ENCODE measurements at places on chromosomes 4 and X.

DNA sequence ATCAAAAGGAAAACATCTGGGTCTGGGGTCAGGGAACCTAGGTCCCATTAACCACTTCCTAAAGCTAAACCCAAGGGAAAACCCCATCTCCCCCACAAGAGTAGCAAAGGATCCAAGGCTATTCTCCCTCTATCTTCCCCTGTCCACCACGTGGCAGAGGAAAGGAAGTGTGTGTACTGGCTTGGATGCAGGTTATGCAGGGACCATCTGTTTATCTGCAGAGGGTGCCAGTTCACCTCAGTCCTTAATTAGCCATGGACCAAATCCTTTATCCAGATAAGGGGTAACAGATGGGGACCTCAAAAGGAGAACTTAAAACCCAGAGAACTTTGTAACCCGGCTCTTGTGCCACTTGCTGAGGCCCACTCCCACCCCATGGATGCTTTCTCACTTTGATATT is 135.3 kb downstream of the ZNF518B start:
- DNase-seq, result no peak

DNA sequence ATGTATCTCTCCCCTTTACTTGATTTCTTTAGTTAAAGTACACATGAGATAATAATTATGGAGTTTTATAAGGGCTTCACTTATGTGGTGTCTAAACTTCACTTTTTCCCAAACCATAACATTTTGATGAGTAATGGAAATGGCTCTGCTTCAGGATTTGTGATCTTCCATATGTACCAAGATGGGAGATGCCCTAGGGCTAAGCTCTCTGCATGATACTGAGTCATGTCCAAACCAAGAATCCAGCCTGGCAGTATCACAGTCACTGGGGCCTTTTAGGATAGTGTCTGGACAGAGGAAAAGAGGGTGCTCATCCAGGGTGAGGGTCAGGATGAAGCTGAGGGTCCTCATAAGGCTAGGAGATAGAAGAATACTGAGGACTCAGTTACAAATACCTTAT is 47.9 kb upstream of the PAGE3 start:
- no peak for DNase-seq

- no peak for DNase-seq
These were observed 965.9 kb downstream of the FSTL5 start for GRCh38 chr4:161197912-161198311.

- DNase-seq, result peak; percentile 60
These were observed 1.1 kb downstream of the HCFC1 start for GRCh38 chrX:153970357-153971123.

- no peak for DNase-seq
These were observed 14.9 kb upstream of the RRAGB start for GRCh38 chrX:55702671-55703070.

DNA sequence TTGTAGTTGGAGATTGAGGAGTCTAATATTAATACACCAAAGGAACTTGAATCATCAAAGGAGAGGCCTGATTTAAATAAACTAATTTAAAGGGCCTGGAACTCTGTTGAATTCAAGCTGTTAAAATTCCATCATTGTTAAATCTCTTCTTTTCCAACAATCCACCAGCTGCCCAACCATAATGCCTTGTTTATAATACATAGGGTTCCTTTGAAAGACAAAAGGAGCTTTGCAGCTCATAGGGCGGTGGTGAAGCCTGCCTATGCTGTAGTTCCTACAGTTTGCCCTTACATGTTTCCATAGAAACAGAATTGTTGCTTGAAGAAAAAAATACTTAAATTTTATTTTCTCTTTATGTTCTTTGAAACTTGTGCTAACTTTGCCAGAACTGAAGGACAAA is 102.8 kb downstream of the GLUD2 start:
- DNase-seq, result no peak

DNA sequence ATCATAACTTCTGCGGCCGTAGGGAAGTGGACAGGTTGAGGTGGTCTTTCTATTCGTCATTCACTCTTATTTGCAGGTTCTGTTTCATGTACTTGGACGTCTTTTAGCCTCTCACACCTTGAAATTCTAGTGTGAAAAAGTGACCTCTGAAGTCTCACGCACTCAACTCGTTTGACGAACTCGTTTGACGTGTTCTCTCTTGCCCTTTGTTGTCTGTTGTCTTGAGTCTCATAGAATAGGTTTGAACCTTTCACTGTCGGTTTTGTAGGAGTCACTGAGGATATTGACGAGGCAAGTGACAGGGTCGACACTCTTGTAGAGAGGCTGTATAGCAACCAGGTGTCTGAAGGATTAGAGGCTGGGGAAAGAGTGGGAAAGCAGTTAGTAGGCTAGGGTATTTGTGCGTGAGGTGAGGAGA is 1.1 kb upstream of the PGRMC2 start:
- no peak for DNase-seq

GRCh38 chr4:19399001-19399400 is 852.7 kb upstream of the SLIT2 start:
- no peak for DNase-seq

- DNase-seq, result peak; percentile 34
These were observed 378 bp upstream of the RPS6KA6 start for GRCh38 chrX:84188320-84188834.

GRCh38 chr4:40550948-40551462 is 78.7 kb downstream of the RBM47 start:
- peak; percentile 65 for DNase-seq

GRCh38 chr4:153467897-153468262 is 1.7 kb downstream of the TMEM131L start:
- no peak for DNase-seq

DNA sequence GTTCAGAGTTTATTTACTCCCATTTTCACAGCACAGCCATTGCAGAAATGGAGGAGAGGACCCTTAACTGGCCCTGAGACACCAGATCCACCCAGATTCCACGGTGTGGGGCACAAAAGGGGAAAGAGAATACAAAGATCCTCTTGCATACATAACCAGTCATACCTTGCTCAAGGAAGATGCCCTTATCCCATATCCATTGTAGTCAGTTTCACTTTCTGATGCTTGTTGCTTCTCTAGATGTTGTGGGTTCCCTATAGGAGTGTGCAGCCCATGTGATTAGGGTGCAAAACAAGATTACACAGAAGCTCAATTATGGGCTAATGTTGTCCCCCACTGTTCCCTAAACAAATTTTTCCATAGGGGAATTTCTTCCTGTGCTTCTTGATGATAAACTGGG is 1309.0 kb upstream of the PABPC4L start:
- DNase-seq, result no peak

- no peak for DNase-seq
These were observed 279.6 kb upstream of the EDA2R start for GRCh38 chrX:66918511-66918910.

- no peak for DNase-seq
These were observed 53.4 kb upstream of the ATP8A1 start for GRCh38 chr4:42710329-42710728.

- DNase-seq, result no peak
These were observed 89.4 kb downstream of the FMR1NB start for GRCh38 chrX:148070504-148070877.

GRCh38 chr4:100894339-100894870 is 376.6 kb upstream of the EMCN start:
- no peak for DNase-seq

- no peak for DNase-seq
These were observed 17.3 kb upstream of the RBM41 start for GRCh38 chrX:107135965-107136307.

- peak; percentile 18 for DNase-seq
These were observed 1.1 kb downstream of the SLIT2 start for GRCh38 chr4:20252656-20253282.

DNA sequence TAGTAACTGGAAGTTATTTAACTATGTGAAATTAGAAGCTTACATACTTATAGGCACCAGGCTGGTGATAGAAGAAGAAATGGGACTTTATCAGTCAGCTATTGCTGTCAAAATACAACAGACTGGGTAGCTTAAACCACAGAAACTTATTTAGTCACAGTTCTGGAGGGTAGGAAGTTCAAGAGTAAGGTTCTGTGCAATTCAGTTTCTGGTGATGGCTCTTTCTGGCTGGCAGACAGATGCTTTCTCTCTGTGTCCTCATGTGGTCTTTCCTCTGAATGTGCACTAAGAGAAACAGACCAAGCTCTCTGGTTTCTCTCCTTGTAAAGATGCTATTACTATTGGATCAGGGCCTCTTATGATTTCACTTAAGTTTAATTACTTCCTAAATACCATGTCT is 92.1 kb upstream of the ANKRD50 start:
- DNase-seq, result no peak

GRCh38 chrX:104118765-104119164 is 6.4 kb downstream of the ZCCHC18 start:
- no peak for DNase-seq

- DNase-seq, result no peak
These were observed 47.0 kb upstream of the SPRY1 start for GRCh38 chr4:123349421-123350190.

- DNase-seq, result no peak
These were observed 30.0 kb downstream of the TLR2 start for GRCh38 chr4:153713866-153714646.

DNA sequence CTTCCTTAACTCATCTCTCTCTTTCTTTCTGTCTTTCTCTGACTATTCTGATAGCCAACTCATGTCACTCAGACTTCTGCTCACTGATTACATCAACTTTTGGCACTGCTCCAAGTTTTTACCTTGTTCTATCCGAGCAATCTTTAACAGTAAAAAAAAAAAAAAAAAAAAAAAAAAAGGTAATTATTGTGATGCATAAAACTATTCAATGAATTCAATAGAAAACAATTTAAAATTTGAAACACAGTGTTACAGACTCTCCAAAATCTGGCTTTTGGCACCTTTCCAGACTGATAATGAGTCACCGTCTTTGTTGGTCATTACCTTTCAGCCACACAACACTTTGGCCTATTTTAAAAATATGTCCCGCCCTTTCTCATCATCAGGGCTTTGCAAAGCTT is 229.5 kb downstream of the GALNTL6 start:
- DNase-seq, result no peak

DNA sequence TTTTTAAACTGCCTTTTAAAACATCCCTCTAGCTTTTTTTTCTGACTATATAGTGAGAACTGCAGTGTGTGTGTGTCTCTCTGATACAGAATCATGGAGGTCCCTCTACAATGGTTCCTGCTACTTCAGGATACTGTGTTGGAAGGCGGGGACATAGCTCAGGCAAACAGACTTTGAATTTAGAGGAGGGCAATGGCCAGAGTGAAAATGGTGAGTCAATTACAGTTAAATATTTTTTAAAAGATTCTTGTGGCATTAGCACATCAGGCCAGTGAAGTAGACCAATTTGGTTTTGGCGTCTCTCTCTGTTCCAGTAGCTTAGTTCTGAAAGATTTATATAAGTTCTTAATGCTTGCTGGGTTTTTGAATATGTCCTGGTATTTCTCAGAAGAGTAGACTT is 47.1 kb downstream of the ALG13 start:
- no peak for DNase-seq

GRCh38 chr4:91064157-91064853 is 937.1 kb downstream of the CCSER1 start:
- DNase-seq, result no peak

DNA sequence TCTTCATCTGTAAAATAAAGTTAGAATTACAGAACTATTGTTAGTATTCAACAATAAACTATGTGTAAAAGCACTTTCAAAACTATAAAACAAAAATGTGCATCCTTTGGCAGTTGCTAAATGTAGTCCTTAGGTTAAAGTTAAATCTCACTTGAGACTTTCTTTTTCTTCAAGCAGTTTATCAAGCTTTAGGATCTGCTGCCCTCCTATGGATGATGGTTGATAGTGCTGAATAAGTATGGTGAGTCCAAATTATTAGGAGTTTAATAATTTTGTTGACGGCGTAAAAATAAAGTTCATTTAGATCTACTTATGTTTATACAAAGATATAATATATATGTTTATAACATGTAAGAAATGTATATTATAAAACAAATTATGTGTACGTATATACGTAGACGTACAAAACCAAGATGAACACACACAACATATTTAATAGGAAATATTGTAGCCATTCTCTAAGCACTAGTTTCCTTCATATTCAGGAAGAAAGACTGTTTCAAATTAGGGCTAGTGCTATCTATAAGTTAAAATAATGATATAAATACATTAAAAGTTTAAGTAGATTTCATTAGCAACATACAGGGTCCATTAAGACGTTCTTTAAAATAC is 22.3 kb downstream of the UGT2A2 start:
- DNase-seq, result peak; percentile 6

GRCh38 chr4:98482847-98483806 is 175.3 kb downstream of the TSPAN5 start:
- peak; percentile 66 for DNase-seq

GRCh38 chrX:47662144-47662657 is 3.2 kb upstream of the UXT start:
- no peak for DNase-seq

GRCh38 chr4:31259119-31259518 is 539.0 kb downstream of the PCDH7 start:
- no peak for DNase-seq

DNA sequence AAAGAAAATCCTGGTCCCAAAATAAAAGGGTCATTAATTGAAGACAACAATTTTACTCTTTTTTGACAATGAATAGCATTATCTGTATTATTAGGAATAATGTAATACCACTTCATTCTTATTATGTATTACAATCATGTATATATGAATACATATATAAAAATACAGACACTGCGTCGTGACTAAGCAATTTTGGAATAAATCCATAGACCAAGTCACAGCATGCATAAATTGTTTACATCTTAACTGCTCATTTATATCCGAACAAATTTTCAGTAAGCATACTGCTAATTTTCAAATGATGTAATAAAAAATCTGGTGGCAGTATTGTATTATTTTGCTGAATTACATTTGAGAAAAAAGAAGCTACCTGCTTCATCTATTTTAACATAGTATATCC is 321.6 kb upstream of the PITX2 start:
- DNase-seq, result no peak

GRCh38 chr4:9781343-9782135 is at the start of gene DRD5:
TSS of gene DRD5 (plus strand) at chr4:9781634. CDS start at chr4:9782030, 396 bp downstream.
- no peak for DNase-seq

DNA sequence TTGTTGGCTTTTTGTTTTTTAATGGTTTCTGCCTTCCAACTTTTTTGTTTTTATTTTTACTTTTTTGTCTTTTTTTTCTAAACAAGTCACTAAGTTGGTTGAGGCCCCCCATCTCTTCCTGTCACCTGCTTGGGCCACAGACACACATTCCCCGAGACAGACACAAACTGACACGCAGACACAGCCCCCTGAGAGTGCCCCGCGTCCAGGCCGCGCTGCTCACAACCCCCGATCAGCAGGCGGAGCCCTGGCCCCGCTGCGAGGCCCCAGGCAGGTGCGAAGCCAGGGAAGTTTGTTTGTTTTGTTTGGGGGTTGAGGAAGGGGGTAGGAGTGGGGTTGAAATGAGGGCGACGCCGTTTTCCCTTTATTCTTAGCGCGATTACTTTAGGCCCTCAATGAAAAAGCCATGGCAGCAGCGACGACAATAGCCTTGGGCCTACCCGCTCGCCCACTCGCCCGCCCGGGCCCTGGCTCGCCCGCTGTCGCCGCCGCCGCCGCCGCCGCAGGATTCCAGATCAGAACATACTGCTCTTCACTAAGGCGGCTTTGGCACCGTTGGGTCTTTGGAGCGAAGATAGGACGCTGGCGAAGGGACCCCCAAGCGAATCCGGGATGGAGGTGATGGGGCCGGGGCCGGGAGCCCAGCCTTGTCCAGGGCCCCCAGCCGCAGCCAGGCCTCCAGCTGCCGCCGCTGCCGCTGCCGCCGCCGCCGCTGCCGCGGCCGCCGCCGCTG is 3.1 kb downstream of the PHOX2B start:
- no peak for DNase-seq

GRCh38 chrX:13498238-13498637 is 71.2 kb upstream of the EGFL6 start:
- no peak for DNase-seq
